ENCODE measurements at places on chromosomes 5 and 9.

DNA sequence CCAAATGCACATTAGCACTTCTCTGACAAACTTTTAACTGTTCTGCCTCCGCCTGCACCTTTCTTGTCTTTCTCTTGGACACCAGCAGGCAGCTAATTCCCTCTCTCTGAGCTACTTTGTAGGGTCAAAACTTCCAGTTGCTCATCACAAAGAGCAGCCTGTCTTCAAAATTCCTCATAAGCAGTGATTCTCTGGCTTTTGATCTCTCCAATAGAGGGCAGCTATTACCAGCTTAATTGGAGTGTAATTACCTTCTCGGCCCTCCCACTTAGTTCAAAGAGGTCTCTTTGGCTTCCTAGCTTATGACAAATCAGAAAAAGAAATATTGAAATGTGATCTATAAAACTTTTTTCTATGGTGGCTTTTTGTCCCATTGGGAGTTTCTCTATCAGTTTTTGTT, 43.6 kb upstream of the RAD23B start:
- DNase-seq = peak; percentile 28

DNA sequence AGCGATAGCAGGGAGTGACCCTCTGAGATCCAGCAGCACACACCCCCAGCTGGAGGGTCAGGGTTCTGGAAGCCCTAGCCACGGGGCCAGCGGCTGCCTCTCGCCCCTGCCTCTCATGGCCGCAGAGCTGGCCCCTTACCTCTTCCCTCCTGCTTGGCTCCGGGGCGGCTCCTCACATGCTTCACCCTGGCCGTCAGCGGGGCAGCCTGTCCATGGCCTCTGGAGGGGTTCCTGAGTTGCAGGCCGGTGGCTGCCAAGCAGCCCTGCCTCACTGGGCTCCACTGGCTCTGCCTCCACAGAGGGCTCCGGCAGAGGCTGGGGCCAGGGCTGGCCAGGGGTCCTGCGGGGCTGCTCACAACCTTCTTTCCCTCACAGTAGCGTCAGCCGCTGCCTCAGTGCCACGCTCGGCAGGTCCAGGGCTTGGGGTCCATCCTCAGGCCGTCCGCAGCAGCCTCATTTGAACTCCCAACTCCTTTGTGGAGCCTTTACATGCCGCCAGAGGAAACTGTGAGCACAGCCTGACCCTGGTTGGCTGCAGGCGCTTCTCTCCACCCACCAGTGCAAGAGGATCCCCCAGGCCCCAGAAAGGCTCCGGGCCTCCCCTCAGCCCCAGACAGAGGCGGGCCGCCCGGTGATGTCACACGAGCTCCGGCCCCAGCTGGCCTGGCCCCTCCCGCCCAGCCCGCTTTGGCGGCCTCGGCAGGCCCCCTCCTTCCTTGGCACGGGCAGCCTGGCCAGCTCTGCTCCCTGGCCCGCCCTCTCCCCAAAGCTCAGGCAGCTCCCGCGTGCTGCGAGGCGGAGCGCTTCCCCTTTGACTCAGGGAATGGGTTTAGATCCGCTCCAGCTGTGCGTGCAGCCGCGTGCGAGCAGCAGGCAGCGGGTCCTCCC, at the start of gene ANGPTL2:
TSS of gene ANGPTL2 (minus strand) at position 460 of the 888 bp plus-strand sequence. CDS start 13,904 bp downstream, outside the sequence.
- DNase-seq = no peak

DNA sequence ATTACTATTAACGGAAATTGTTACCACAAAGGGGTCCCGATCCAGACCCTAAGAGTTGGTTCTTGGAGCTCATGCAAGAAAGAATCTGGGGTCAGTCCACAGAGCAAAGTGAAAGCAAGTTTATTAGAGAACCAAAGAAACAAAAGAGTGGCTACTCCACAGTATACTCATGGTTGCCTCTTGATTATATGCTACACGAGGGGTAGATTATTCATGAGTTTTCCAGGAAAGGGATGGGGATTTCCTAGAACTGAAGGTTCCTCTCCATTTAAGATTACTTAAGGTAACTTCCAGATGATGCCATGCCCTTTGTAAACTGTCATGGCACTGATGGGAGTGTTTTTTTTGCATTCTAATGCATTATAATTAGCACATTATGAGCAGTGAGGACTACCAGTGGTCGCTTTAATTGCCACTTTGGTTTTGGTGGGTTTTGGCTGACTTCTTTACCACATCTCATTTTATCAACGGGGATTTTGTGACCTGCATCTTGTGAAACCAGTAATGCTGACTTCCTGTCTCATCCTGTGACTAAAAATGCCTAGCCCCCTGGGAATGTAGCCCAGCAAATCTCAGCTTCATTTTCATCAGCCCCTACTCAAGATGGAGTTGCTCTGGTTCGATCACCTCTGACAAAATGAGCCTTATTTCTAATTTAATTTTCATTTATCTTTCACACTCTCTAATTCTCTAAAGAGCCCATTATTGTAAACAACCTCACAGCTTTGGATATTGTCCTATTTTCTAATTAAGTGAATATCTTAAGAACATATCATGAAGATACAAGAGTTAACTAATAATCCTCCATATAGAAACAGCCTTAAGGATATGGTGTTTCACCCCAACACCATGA, 336.3 kb downstream of the RASEF start:
- no peak for DNase-seq

DNA sequence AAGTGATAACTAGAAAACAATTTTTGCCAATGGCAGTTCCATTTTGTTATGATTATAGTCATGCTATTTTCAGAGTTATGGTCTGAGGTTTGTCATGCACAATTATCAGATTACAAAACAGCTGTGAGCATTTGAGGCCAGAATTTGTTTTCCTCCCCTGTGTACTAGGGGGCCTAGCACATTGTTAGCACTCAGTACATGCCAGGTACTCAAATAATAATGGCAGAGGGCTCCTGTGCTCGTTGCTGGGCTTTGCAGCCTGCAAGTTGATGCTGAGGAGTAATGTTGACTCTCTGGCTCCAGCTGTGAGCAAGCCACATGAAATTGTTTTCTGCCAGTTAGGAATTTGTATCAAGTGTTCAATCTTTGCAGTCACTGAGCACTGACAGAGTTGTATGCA, 6.9 kb downstream of the DNAI1 start:
- no peak for DNase-seq

DNA sequence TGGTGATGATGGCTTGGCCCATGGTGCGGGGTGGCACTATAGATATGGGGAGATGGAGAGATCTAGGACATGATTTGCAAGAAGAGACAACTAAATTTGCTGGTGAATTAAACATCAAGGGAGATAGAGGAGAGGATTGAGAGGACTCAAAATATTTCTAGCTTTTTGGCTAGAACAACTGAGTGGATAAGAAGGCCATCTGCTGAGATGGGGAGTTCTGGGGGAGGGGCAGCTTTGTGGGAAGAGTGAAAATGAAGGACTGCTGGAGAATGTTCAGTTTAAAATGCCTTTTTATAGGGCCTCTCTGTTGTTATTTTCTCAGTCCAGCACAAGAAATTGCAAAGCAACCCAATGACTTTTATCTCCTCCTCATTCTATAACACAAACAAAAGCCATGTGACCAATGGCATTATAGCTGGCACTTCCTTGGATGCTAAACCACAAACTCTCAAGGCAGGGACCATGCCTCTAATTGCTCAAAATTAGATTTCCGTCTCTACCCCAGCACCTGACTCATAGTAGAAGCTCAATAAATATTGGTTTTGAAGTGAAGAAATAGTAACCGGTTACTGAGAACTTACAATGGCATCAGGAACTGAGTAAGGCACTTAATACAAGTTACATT, 29.8 kb downstream of the JAKMIP2 start:
- no peak for DNase-seq

DNA sequence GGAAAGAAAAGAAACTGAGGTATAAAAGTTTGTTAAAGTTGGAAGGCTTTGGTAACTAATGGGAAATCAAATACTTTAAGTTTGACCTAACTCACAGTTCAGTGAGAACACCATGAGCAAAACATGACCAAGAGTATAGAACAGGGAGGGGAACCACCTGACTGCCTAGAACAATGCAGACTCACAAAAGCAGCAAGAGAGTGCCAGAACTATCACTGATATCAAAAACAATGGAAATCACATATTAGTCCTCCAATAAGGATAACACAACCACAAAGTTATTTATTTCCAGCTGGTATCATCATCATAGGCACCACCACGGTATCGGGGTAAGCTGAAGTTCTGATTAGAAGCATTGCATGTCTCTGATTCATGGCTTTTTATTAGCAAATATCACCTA, 77.5 kb downstream of the TRPM6 start:
- DNase-seq = no peak

GRCh38 chr5:37568018-37568753, 189.1 kb downstream of the WDR70 start:
- DNase-seq = no peak

GRCh38 chr5:107422494-107422893, 248.2 kb downstream of the EFNA5 start:
- no peak for DNase-seq

GRCh38 chr9:35650341-35651158, at the start of gene SIT1:
TSS of gene SIT1 (minus strand) at chr9:35650931. CDS start at chr9:35650853, 78 bp downstream.
- DNase-seq = no peak

GRCh38 chr5:120454094-120454798, 9.9 kb upstream of the PRR16 start:
- no peak for DNase-seq

GRCh38 chr9:6924149-6924548, 166.4 kb downstream of the KDM4C start:
- no peak for DNase-seq

GRCh38 chr5:73918791-73919221, 292.8 kb downstream of the ARHGEF28 start:
- no peak for DNase-seq

DNA sequence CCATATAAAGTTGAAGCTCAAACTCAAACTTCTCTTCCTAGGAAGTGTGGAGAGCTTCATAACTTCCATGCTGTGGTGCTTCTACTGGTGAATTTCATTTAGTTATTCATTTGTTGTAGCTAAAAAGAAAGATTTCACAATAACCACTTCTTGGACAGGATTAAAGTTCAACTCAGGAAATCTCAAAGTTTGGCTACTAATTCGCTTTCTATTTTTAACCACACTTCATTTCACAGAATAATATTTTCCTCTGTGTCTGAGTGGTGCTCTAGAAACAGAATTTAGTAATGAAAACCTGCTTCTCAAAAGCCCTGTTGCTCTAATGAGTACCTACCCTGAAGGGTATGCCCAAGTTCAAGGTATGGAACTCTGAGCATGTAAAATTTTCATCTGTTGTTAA, 73.9 kb downstream of the ACTBL2 start:
- no peak for DNase-seq

DNA sequence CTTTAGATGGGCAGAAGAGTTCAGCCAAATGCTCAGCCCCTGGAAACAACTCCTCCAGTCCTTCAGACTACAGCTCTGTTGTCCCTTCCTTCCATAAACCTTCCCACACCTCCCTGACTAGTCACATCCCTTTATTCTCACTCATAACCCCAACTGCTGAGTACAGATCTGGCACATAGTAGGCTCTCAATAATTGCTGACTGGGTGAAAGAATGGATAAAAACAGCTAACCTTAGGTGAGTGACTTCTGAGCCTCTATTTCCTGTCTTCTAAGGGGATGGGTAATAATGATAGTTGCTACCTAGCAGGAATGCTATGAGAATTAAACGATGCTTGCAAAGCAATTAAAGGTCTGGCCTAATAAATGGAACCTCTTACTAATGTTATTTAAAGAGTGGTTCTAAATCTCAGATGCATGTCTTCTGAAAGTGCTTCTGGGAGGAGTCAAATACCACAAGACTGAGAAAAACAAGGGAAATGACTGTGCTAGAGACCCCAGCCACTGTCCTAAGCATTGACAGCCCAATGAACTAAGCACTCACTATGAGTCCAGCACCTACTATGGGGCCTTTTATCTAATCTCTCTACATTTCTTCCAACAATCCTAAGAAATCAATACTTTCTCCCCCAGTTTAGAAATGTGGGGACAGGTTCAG, 2.5 kb upstream of the NR6A1 start:
- no peak for DNase-seq

- DNase-seq = no peak
These were observed 5.3 kb downstream of the FGF18 start for GRCh38 chr5:171424726-171425125.

- DNase-seq = no peak
These were observed 137.3 kb downstream of the FAM114A2 start for GRCh38 chr5:153901449-153901848.

DNA sequence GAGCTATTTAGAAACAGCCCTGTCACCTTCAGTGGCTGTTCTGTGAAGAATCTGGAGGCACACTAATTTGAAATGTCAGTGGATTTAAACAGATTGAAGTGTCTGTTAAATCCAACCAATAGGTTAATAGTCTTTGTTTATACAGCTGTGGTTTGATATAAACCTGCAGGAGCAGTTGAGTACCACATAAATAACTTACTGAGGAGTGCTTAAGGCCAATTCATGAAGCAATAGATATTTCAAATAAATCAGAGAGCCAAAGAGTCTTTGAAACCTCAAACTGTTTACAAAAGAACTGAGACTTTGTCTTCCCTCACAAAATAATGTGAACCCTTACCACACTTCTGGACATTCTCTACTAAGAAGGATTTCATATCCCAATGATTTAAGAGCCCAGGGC, 111.9 kb downstream of the FEM1C start:
- no peak for DNase-seq

DNA sequence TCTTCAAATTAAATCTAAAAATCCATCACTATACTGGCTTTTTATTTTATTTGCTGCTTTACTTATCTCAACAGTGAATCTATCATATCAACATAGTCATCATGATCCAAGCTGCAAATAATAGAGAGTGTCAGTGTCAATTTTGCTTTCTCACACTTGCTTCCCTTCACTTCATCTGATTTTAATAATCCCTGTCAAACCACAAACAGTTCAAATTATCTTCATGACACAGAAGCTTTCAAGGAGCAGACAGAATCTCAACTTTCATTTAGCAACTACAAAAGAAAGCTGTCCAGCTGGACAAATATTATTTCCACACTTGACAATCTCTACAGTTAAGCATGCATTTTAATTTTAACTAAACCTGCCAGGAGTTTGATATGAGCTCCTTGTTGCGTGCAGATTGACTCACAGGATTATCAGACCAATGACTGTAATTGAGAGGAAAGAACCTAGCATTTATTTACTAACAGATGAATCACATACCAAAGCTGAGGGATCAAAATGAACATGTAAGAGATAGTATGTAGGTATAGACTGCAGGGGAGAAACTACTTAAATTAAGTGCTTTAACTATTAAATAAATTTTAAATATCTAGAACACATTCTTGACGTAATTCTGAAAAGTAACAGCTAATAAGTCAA, 56.0 kb downstream of the KIAA0825 start:
- DNase-seq = no peak

DNA sequence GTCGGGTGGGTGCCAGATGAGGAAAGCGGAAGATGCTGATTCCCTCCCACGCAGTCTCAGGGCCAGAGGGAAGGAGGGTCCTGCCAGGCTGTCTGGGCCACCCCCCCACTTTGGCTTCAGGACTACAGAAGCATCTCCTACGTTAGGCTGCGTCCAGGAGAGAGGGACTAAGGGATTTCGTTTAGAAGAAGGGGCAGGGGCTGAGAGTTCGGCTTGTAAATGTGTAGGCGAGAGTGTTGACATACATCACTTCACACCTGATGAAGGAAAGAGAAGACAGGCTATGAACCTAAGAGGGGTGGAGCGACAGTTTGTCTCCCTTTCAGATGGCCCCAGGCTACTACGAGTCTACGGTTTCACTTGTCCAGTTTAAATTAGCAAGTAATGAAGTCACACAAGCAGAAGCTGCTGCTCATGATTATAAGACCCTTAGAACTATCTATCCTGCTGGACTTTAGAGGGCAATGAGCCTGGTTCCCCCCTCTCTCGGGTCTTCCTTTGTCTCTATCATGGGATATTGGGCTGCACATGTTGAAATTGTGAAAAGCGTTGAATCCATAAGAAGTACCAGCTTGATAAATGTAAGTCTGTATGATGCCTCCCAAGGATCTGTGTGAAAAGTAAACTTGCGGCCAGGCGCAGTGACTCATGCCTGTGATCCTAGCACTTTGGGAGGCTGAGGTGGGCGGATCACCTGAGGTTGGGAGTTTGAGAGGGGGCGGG, 193.0 kb downstream of the AOPEP start:
- no peak for DNase-seq

Data from immature natural killer cell (primary cell).